ENCODE measurements at places on chromosomes 6 and 20. TPM values are rescaled to one million over a fixed set of nuclear protein-coding genes. Genes with fewer than 3 reads are reported as not detected.

DNA sequence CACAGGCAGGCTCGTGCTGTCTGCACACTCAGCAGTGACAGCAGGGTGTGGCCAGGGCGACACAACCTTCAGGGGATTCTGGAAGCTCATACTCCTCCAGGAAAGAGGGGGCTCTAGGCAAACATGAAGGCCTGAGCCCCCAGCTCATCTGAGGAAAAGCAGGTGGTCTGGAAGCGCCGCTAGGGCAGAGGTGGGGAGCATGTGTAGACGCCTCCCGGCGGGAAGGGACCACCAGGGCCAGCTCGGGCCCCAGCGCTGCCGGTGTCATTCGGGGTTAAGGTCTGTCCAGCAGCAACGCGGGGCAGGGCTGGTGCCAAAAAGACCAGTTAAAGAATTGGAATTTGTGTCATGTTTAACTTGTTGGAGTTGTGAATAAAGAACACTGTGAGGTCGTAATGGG, 39.3 kb upstream of the SYNJ2 start:
- H3K27me3 ChIP-seq, result no peaks in the 10 kb centered on the region
- no peak overlapping the region for H3K27ac ChIP-seq
- no peak overlapping the region for H3K4me3 ChIP-seq
- peaks cover 66% of the 10 kb centered on the region for H3K36me3 ChIP-seq
- no peak for DNase-seq

GRCh38 chr6:71080826-71081225, 124.0 kb upstream of the B3GAT2 start:
- H3K4me3 ChIP-seq, result no peak overlapping the region
- no peaks in the 10 kb centered on the region for H3K4me1 ChIP-seq
- no peaks in the 10 kb centered on the region for H3K27me3 ChIP-seq
- H3K27ac ChIP-seq, result no peak overlapping the region
- DNase-seq, result no peak
- H3K36me3 ChIP-seq, result no peaks in the 10 kb centered on the region

DNA sequence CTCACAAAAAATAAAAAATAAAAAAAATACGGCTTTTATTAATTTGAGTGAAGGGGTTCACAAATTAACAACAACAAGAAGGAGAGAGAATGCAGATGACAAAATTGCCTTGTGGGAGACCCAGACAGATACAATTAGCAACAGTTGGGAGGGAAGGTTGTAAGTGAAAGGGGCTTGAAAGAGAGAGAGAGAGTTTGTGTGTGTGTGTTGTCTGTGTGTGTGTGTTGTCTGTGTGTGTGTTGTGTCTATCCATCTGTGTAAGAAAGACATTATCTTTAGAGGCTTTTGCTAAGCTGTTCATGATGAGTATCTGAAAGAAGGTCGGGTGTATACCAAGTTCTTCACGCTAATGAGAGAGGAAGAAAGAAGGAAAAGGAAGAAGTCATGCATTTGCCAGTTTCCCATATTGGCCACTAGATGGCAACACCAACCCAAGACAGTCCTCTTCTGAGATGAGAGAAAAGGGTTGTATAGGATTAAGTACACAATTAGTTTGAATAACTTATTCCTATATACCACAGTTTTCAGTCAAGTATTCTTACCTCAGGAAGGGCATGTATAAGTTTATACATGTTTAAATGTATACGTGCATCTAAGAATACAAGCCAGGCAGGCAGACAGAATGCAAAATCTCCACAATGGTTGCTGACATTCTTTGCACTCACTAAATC, 63.7 kb upstream of the CD2AP start:
- DNase-seq, result peak; percentile 58
- H3K4me1 ChIP-seq, result peaks cover 3% of the 10 kb centered on the region
- peak overlapping the region; percentile 57 for H3K4me3 ChIP-seq
- peak overlapping the region; percentile 54 for H3K27ac ChIP-seq
- no peaks in the 10 kb centered on the region for H3K27me3 ChIP-seq

DNA sequence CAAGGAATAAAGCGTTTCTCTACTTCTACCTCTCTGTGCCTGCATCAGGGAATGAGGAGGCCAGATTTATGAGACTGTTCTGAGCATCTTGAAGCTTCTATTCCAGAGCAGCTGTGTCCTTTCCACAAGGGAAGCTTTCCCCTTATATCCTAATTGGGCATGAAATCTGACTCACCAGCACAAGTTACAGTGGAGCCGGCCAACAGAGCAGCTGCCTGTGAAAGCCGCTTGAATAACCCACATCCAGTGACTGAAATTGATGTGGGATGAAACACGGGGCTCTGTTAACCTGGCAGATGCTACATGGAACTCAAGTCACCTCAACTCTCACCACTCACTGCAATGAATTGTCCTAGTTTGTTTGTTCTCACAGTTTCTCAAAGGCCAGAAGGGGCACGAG, 400.3 kb downstream of the TFAP2A start:
- no peaks in the 10 kb centered on the region for H3K4me1 ChIP-seq
- DNase-seq, result no peak
- no peak overlapping the region for H3K4me3 ChIP-seq
- no peak overlapping the region for H3K27ac ChIP-seq

GRCh38 chr20:23289249-23289648, 61.3 kb upstream of the NXT1 start:
- no peak for DNase-seq
- H3K4me1 ChIP-seq, result no peaks in the 10 kb centered on the region
- H3K27me3 ChIP-seq, result no peaks in the 10 kb centered on the region
- H3K4me3 ChIP-seq, result no peak overlapping the region
- no peaks in the 10 kb centered on the region for H3K36me3 ChIP-seq

- no peak overlapping the region for H3K4me3 ChIP-seq
- no peaks in the 10 kb centered on the region for H3K27me3 ChIP-seq
- no peaks in the 10 kb centered on the region for H3K4me1 ChIP-seq
- H3K27ac ChIP-seq, result no peak overlapping the region
- DNase-seq, result no peak
Measured at GRCh38 chr6:147078106-147078505, 126.1 kb upstream of the STXBP5 start.

- H3K4me1 ChIP-seq, result no peaks in the 10 kb centered on the region
- no peak overlapping the region for H3K27ac ChIP-seq
- H3K4me3 ChIP-seq, result no peak overlapping the region
- H3K36me3 ChIP-seq, result no peaks in the 10 kb centered on the region
- no peak for DNase-seq
- H3K27me3 ChIP-seq, result no peaks in the 10 kb centered on the region
Measured at GRCh38 chr6:122014961-122015360, 384.5 kb upstream of the HSF2 start.

MYO6 gene
- 0.94 TPM for total RNA-seq

CEP57L1 gene
- total RNA-seq, result 7.7 TPM

COL9A1 gene
- not detected for total RNA-seq

DNA sequence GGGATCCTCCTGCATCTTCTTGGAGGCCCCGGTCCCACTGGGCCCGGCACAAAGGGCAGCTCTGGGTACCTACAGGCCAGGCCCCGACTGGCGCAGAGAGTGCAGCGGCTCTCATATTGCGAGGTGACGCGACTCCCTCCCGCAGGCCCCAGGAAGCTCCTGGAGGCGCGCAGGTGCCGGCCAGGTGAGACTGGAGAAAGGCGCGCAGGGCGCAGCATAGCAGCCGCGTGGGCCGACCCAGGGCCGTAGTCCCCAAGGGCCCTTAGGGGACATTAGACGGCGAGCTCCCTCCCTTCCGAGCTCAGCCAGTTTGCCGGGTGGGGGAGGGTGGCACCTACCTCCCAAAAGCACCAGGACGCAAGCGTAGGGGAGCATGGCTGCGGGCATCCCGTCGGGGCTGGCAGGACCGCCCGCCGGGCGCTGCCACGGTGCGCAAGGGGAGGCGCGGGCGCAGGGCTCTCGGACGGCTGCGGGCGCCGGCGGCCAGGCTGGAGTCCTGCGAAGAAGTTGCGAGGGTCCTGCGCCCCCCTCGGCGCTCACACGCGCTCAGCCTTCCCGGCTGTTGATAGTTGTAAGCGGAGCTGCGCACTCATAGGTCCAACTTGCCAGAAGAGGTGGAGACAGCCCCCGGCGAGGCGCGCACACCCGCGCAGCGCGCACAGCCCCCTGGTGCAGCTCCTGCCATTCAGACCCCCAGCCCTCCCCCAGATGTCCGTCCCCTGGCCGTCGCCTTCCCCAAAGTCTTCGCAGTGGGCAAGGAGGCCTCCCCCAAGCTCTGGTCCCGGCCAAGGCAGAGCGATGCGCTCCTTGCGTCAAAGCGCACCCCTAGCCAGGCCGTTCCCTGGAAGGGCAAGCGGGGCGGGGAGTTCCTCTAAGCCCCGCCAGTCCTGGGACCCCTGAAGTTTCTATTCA, 622 bp downstream of the APCDD1L start:
- no peaks in the 10 kb centered on the region for H3K27me3 ChIP-seq
- H3K36me3 ChIP-seq, result no peaks in the 10 kb centered on the region
- H3K4me3 ChIP-seq, result no peak overlapping the region
- H3K4me1 ChIP-seq, result no peaks in the 10 kb centered on the region
- DNase-seq, result no peak

EEF1A1 gene
- 15,585 TPM for total RNA-seq

DNA sequence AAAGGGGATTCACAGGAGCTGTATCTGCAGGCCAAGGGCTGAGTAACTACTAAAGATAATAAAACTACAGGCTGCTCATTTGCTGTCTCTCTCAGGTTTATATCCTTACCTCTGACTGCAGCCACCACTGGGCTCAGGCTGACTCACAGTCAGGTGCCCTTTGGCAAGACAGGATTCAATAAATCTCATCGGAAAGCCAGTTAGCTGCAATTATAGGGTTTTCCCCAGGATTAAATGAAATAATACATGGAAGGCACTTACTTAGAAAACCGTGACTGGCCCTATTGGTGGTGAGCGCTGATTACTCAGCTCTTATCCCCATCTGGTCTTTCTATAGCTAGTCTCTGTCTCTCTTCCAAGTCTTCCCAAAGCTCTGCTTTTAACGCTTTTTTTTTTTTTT, 26.4 kb downstream of the RMND1 start:
- DNase-seq, result no peak
- no peaks in the 10 kb centered on the region for H3K4me1 ChIP-seq
- no peak overlapping the region for H3K4me3 ChIP-seq
- no peaks in the 10 kb centered on the region for H3K27me3 ChIP-seq
- no peak overlapping the region for H3K27ac ChIP-seq

- H3K4me3 ChIP-seq, result no peak overlapping the region
- no peak for DNase-seq
- H3K36me3 ChIP-seq, result no peaks in the 10 kb centered on the region
- H3K27ac ChIP-seq, result no peak overlapping the region
- H3K4me1 ChIP-seq, result no peaks in the 10 kb centered on the region
- no peaks in the 10 kb centered on the region for H3K27me3 ChIP-seq
Measured at GRCh38 chr20:37144856-37145404, 34.2 kb upstream of the RPN2 start.

DNA sequence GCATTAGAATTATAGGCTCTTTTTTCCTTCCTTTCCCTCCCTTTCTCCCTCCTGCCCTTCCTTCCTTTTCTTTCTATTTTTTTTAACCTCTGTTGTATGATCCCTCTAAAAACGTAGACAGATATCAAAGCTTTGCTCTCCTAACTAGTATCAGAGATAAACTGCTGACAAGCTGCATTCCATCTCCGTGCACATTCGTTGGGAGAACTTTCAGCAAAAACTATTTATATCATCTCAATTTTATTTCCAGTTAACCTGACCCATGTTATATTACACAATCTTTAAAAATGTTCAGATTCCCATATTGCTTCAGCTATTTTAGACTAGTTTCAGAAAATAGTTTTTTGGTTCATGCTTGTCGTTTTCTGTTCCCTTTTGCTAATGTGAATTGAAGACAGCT, 47.3 kb downstream of the RNF217 start:
- H3K4me3 ChIP-seq, result no peak overlapping the region
- no peaks in the 10 kb centered on the region for H3K27me3 ChIP-seq
- no peaks in the 10 kb centered on the region for H3K4me1 ChIP-seq
- no peaks in the 10 kb centered on the region for H3K36me3 ChIP-seq
- no peak overlapping the region for H3K27ac ChIP-seq
- no peak for DNase-seq

GCNT2 gene
- 3.6 TPM for total RNA-seq

- H3K4me3 ChIP-seq, result no peak overlapping the region
- DNase-seq, result no peak
- no peak overlapping the region for H3K27ac ChIP-seq
- peaks cover 10% of the 10 kb centered on the region for H3K4me1 ChIP-seq
Measured at GRCh38 chr20:20362774-20363433, 5.0 kb upstream of the INSM1 start.

TPBG gene
- not detected for total RNA-seq

GRCh38 chr20:43939762-43940121, 25.1 kb downstream of the TOX2 start:
- H3K36me3 ChIP-seq, result no peaks in the 10 kb centered on the region
- H3K4me3 ChIP-seq, result no peak overlapping the region
- no peak overlapping the region for H3K27ac ChIP-seq
- H3K27me3 ChIP-seq, result no peaks in the 10 kb centered on the region
- H3K4me1 ChIP-seq, result peaks cover 22% of the 10 kb centered on the region

TCF15 gene
- not detected for total RNA-seq

DNA sequence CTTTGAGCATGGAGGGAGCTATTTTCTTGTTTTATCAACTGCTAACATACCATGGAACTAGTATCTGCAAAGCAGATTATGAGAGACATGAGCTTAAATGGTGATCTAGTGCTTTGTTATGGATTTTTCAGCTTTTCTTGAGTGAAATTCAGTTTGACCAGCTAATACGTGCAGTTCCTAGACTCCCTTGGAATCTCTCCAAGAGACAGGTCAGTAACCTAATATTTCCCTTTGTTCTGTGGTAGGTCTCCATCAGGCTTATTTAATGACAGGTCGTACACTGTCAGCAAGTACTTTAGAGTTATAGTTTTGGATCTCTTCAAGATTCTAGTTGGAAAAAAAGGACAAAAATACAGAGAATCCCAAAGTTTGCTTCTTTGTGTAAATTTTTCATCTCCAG, 43.9 kb downstream of the HDAC2 start:
- H3K27ac ChIP-seq, result no peak overlapping the region
- no peak for DNase-seq
- H3K4me3 ChIP-seq, result no peak overlapping the region
- no peaks in the 10 kb centered on the region for H3K36me3 ChIP-seq

DNA sequence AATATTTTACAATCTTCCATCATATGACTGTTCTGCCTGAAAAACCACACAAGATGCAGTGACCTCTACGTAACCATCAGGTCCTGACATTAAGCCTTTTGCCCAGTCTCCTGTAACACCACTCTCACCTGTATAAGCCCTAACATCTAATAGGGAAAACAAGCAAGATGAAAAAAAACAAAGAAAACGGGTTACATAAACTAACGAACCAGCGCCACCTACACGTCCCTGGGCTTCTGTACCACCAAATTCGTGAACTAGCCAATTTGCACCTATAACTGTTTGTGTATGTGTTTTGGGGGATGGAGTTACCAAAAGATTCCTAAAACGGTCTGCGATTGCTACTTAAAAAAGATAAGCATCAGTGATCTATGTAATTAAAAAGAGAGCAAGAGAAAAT, 70.2 kb downstream of the BLOC1S5 start:
- H3K36me3 ChIP-seq, result no peaks in the 10 kb centered on the region
- no peaks in the 10 kb centered on the region for H3K27me3 ChIP-seq
- no peak for DNase-seq
- H3K4me1 ChIP-seq, result no peaks in the 10 kb centered on the region

DNA sequence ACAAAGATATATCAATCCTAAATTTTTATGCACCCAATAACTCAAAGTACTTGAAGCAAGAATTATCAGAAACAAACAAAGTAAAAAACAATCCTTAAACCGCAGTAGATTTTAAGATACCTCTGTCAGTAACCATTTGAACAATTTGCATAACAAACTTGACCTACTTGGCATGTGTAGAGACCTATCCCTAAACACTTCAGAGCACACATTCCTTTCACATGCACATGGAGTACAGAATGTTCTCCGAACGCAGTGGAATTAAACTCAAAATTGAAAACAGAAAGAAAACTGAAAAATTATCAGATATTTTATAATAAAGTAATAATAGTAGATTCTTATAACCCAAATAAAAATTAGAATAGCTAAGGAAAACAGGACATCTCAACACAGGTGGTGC, 162.6 kb upstream of the THBS2 start:
- H3K27me3 ChIP-seq, result no peaks in the 10 kb centered on the region
- H3K36me3 ChIP-seq, result no peaks in the 10 kb centered on the region
- no peak overlapping the region for H3K4me3 ChIP-seq
- no peak overlapping the region for H3K27ac ChIP-seq
